ENCODE measurements at places on chromosomes 5 and 9.

DNA sequence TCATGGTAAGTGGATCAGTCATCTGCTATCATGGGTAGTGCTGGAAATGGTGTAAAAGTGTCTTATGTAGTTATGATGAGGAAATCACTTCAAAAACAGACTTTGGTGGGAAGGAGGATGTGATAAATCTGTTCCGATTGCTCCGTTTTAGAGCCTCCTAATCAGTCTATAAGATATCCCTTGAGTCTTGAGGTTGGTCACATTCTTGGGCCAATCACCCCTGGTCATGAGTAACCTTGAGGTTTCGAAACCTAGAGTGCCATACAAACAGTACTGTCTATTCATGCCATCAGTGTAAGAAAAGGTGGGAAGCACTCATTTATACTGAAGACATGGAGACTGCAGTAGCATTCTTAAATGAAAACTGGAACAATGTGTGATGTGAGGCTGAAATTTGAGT lies 45.8 kb downstream of the LRRTM2 start:
- no peak for DNase-seq

DNA sequence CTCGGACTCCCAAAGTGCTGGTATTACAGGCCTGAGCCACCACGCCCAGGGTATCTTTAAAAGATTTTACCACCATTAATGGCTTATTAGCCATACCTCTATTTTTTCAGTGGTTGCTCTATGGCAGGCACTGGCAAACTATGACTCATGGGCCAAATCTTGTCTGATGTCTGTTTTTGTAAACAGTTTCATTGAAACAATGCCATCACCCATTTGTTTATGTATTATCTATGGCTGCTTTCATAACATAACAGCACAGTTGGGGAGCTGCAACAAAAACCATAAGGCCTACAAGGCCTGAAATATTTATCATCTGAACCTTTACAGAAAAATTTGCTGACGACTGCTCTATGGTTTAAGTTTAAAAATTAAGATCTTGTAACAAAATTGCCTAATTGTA lies 66.8 kb downstream of the SLC38A9 start:
- DNase-seq = no peak

- DNase-seq = no peak
These were observed 204.8 kb downstream of the CDH9 start for GRCh38 chr5:26833596-26833995.

- DNase-seq = no peak
These were observed 269.4 kb upstream of the IRX1 start for GRCh38 chr5:3325972-3326840.
